ENCODE measurements at places on chromosomes 12 and 14. TPM values are rescaled to one million over a fixed set of nuclear protein-coding genes. Genes with fewer than 3 reads are reported as not detected.

Gene NR1H4
- not detected for polyA plus RNA-seq

Gene ESPL1
- not detected for polyA plus RNA-seq

Gene AQP5
- not detected for polyA plus RNA-seq

Gene GRIN2B
- not detected for polyA plus RNA-seq

Gene TUBA1C
- 17.5 TPM for polyA plus RNA-seq

GRCh38 chr12:96861656-96862055, 45.4 kb upstream of the NEDD1 start:
- no peak for DNase-seq

- DNase-seq: no peak
These were observed 452.8 kb downstream of the AACS start for GRCh38 chr12:125518074-125518473.

GRCh38 chr12:114767084-114767760, 83.2 kb upstream of the TBX3 start:
- no peak for DNase-seq

- DNase-seq: no peak
These were observed 38.1 kb downstream of the HNRNPC start for GRCh38 chr14:21231020-21231652.

DNA sequence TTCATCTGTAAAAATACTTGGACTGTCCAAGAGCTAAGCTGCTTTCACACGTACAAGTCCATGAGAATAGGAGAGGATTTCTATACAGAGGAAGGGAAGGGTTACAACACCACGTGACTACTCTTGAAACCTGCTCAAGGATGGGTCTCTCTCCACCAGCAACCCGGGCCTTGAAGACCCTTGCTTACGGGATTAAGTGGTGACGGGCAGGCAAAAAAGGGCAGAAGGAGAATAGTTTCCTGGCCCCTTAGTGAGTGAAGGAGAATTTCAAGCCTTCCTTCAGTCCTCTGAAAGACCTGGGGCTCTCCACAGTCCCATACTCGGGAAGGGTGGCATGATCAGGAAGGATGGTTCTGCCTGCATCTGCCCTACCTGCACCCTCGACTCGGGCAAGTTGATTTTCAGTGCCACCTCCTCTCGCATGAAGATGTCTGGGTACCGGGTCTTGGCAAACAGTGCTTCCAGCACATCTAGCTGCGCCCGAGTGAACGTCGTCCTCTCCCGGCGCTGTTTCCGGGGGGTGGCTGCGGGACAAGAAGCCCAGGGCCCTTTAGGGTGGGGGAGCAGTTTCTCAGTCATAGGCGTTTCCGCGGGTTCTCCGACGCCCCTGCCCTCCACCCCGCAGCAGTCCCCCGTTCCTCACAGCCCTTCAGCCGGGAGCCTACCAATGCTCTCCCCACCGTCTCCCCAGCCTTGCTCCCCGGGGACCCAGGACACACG, 6.3 kb downstream of the OTX2 start:
- no peak for DNase-seq

DNA sequence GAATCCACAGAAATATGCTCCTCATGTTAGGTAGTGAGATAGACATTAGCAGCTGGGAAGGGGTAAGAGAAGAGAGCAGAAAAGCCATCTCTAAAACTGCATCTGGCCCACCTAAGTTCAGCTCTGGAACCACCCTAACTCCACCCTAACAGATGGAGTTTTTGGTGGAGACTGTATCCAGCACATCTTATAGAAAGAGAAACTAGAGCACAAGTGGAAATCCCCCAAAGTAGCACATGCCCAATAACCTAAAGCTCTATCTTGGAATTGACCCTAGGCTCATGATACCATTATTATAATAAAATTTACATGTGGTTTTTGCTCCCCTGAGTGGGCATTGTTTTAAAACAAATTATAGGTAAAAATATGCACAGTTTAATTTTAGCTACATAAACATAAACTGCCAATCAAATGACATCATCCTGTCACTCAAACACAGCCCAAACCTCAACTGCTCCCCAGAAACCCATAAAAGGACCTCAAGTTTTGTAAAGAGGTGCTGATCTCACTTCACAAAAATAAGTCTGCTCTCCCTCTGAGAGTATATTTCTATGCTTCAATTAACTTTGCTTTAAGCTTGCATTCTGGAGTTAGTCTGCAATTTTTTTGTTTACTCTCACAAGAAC, 206.4 kb downstream of the PIK3C2G start:
- no peak for DNase-seq

GRCh38 chr12:116172224-116172849, 105.2 kb downstream of the MED13L start:
- DNase-seq: no peak

DNA sequence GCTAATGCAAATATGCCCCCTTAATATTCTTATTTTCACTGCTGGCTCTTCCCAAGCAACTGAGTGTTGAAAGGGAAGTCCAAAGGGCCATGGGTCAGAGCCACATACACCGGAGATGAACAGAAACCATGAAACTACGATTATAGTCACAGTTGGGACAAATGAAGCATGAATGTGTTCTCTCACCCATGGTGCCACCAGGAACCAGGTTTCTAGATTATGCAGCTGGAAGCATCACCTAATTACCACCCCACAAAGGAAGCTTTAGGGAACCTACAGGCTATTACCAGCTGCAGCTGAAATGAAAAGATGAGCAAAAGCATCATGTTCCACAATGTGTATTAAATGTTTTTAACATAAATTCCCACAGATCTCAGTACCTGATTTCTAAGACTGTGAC, 15.4 kb downstream of the TMTC1 start:
- no peak for DNase-seq

DNA sequence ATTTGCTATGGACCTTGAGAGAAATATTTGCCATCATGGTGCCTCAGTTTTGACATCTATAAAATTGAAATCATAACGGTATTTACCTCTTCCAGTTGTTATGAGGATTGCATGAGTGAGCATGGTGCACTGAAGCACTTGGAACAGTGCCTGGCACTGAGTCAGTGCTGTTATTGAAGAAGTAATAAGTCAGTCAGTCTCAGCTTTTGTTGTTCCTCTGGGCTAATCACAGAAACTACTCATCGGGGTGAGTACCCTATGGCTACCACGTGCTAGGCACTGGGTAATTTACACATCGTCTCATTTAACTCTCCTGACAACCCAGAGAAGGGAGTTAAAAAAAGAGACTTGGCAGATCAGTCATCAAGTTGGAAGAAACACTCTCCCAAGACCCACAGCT, 159.5 kb upstream of the NRXN3 start:
- no peak for DNase-seq

- DNase-seq: no peak
These were observed 493.5 kb downstream of the NAV3 start for GRCh38 chr12:78324234-78324633.

DNA sequence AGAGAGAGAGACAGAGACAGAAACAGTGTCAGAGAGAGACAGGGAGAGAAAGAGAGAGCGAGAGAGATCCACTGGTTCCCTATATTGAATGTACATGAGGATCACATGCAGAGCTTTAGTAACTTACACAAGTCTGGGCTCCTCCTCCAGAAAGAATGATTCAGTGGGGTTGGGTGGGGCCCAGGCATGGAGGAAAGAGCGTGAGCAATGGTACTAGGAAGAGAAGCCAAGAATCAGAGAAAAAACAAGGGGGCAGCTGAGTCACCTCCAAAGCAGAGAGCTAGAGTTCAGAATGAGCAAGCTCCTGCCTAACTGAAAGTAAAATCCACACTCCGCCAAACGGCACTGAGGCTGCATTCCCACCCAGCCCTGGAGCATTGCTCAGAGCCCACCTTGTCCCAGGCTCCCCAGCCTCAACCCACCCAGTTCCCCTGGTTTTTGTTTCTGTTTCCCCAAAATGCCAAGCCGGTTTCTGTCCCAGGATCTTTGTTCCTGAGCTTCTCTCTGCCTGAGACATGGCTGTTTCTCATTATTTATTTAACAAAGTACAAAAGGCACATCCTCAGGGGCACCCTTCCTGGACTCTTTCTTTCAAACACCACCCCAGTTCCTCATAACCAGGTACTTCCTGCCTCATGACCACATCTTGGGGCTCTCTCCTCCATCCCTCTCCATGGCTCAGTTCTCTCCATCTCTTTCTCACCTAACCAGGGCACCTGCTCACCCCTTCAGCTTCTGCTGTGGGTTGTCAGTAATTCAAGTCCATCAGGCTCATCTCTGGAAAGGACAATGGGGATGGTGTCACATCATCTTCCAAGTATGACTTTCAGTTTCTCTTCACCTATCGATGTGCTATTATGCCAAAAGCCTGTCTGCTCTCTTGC, 670.3 kb upstream of the TBX3 start:
- no peak for DNase-seq

GRCh38 chr12:201361-201760, 12.6 kb downstream of the SLC6A12 start:
- DNase-seq: no peak

DNA sequence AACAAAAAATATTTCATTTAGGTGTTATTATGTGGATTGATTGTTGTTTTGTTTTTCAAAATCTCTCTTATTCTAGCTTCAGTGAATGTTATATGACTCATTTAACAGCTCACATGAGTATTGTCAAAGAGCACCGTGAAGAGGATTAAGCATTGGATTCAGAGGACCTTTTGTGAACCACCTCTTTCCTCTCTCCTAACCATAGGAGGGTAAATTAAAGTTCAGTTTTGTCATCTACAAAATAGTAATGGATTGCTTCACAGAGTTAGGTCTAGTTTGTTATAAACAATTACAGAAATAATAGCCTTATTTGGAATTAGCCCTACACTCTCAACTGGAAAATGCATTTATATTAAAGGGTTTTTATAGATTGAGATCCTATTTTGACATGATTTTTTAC, 962 bp upstream of the KERA start:
- no peak for DNase-seq

DNA sequence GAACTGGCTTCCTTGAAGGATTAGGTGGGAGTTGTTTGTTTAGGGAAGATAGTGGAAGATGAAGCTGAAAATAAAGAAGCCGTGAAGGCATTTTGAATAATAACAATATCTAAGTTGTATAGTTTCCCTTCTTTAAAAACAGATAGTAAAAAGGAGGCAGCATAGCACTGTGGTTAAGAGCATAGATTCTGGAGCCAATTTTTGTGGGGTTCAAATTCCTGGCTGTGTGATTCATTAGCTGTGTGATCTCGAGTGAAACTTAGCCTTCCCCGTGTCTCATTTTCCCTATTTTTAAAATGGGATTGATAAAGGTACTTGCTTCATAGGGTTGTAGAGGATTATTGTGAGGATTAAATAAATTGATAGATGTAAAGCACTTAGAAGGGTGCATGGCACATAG, 104.5 kb downstream of the MYRFL start:
- DNase-seq: no peak

GRCh38 chr12:101557094-101557493, 37.7 kb upstream of the MYBPC1 start:
- DNase-seq: no peak

GRCh38 chr12:130495156-130495555, 157.5 kb downstream of the PIWIL1 start:
- DNase-seq: no peak

DNA sequence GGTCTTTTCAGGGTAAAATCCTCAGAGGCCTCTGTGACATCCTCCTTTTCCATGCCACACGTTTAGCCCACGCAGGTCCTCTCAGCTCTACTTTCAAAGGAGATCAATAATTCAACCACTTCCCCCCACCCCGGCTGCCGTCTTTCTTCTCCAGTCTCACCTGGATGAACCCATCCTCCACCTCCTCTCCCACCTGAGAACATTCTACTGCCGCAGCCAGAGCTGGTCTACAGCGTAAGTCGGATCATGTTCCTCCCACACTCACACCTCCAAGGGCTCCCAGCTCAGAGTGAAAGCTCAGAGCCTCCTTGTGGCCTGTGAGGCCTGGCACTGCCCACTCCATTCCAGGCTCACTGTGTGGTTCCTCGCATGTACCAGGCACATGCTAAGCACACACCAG, 246.6 kb downstream of the CHST11 start:
- no peak for DNase-seq

GRCh38 chr14:99095369-99095768, 176.6 kb downstream of the BCL11B start:
- no peak for DNase-seq

- DNase-seq: no peak
These were observed 71.1 kb upstream of the ZDHHC17 start for GRCh38 chr12:76692846-76693245.

GRCh38 chr12:78375461-78375860, 489.1 kb upstream of the SYT1 start:
- DNase-seq: no peak

GRCh38 chr12:101117842-101118241, 92.2 kb downstream of the SLC5A8 start:
- DNase-seq: no peak

- DNase-seq: no peak
These were observed 1.4 kb upstream of the ARID2 start for GRCh38 chr12:45727980-45728629.

DNA sequence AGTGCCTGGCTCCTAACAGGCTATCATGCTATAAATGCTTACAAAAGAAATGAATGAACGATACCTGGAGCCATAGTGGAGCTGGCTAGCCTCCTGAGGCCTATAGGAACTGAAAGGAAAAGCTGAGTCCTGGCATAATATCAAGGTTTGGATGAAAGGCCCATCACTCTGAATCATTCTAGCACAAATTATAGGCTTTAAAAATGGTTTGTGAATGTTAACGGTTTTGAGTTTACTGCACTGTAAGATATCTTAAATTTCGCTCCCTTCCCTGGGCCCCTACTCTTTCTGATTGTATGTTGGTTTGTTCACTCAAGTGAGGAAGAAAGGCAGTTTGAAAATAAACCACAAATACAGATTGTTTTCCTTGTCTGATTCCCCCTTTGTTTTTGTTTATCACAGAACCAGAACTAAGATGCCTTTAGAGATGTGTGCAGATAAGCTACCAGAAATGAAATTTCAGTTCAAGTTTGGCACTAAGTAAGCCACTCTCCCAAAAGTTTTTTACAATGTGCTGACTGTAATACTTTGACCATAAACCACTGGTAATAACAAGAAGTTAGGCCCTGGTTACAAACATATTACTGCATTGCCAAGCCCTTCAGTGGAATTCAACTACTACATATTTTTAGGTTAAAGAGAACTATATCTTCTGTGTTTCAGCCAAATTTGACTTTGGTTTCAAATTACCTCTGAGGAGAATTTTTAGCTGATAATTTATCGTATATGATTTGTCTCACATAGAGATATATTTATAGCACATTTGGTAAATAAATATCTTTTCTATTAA, 89.5 kb downstream of the ALX1 start:
- no peak for DNase-seq

GRCh38 chr12:119328111-119328510, 6.4 kb upstream of the CCDC60 start:
- DNase-seq: no peak

DNA sequence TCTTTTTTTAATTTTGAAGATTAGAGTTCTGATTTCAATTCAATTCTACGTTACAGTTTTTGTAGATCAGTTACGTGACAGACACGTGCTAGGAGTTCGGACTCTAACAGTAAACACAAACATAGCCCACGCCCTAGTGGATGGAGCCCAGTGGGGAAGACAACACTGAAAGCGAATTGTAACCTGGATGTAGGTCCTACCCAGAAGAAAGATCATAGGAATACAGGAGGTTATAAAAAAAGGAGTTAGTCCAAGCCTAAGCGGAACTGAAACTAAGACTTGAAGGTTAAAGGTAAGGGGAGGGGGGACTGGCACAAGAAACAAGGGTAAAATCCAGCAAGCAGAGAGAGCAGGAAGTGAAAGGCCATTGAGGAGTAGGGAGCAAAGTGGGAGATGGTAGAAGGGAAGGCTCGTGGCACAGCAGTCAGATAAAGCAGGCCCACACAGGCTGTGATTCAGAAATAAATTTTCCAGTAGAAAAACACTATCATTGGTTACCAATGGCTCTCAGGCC, 15.7 kb upstream of the CRY1 start:
- DNase-seq: no peak

- no peak for DNase-seq
These were observed 176.3 kb upstream of the ARID2 start for GRCh38 chr12:45553204-45553603.

Data from naive thymus-derived CD8-positive, alpha-beta T cell (primary cell).